Activated naive CD4-positive, alpha-beta T cell treated with anti-CD3 and anti-CD28 coated beads for 36 hours (primary cell): ENCODE measurements at places on chromosomes 1 and 21. TPM values are rescaled to one million over a fixed set of nuclear protein-coding genes. Genes with fewer than 3 reads are reported as not detected.
A peak's percentile ranks its signal among the peaks of the same experiment; 100 is the strongest.

- no peak for DNase-seq
Observed at GRCh38 chr21:16713331-16714117, 799.3 kb upstream of the CXADR start.

DNA sequence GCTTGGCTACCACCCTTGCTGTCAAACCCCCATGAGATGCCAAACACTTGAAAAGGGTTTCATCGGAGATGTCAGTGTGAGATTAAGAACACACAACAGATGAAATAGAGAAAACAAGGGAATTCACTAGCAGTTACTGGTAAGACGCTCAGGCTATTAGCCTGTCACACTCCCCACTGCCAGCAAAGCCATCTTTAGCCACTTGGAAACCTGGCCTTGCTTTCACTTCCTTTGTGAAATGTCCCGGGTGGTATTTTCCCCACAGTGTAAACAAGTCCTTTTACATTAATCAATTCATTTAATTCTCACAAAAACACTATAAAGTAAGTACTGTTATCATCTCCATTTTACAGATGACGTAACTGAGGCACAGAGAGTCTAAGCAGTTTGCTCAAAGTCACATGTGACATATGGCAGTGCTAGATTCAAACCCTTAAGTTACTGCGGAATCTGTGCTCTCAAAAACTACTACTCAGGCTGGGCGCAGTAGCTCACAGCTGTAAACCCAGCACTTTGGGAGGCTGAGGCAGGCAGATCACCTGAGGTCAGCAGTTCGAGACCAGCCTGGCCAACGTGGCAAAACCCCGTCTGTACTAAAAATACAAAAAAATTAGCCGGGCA is 32.7 kb upstream of the KHDRBS1 start:
- no peak for DNase-seq

LCE3D gene
- total RNA-seq, result not detected

TRIM63 gene
- 0.33 TPM for total RNA-seq

GRCh38 chr1:240500647-240501046 is 111.3 kb downstream of the GREM2 start:
- no peak for DNase-seq

SH3D21 gene
- total RNA-seq, result 2.3 TPM

SPATC1L gene
- total RNA-seq, result 8.0 TPM

GRCh38 chr21:34707876-34708325 is 39.1 kb downstream of the CLIC6 start:
- peak; percentile 83 for DNase-seq

- peak; percentile 51 for DNase-seq
Observed at GRCh38 chr1:91617285-91617765, 116.7 kb downstream of the CDC7 start.

LHX8 gene
- not detected for total RNA-seq

DNA sequence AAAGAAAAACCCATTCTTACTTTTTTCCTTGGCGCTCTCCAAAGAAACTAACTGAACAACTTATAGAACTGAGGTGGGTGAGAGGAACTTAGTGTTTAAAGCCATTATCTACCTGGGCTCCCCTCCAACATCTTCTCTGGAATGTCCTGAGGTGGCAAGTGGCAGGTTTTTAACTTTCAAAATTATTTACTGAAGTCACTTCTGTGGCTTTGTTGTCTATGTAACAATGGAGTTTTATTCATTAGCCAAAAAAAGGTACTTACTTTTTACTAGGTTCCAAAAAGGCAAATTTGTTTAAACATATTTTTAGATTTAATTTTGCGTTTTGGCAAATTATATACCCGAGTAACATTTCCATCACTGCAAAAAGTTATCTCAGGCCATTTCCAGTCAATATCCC is 2.4 kb downstream of the ENO1 start:
- DNase-seq, result no peak

GRCh38 chr1:40197656-40198055 is 36.5 kb downstream of the RLF start:
- no peak for DNase-seq

GRCh38 chr1:218480137-218480536 is 135.0 kb downstream of the TGFB2 start:
- DNase-seq, result no peak

PGLYRP4 gene
- not detected for total RNA-seq

- no peak for DNase-seq
Observed at GRCh38 chr21:16370186-16370585, 640.4 kb downstream of the USP25 start.

- no peak for DNase-seq
Observed at GRCh38 chr1:159937054-159937750, 8.2 kb downstream of the IGSF9 start.

- no peak for DNase-seq
Observed at GRCh38 chr1:184417916-184418315, 31.1 kb downstream of the C1orf21 start.

GRCh38 chr21:26091480-26092018 is 79.0 kb downstream of the APP start:
- DNase-seq, result no peak

- no peak for DNase-seq
Observed at GRCh38 chr1:228400237-228400651, 6.4 kb downstream of the TRIM11 start.

DNA sequence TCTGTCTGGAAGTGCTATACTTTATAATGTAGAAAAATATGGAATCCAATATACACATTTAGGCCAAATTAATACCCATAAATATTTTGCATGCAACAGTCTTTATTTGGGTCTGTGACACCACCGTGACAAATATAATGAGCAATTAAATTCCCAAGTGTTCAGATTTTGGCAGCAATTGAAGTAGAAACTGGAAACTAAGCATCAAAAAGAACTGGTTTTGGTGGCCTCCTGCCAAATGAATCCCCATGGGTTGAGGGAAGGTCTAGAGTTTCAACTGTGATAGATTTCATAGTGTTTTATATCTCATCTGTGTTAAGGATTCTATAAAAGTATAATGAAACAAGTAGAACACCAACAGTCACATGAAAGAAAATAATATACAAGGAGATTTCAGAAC is 88.4 kb downstream of the DPYD start:
- no peak for DNase-seq

FAM167B gene
- total RNA-seq, result 0.42 TPM

GRCh38 chr1:19955534-19956170 is 23.8 kb downstream of the PLA2G2A start:
- no peak for DNase-seq

DNA sequence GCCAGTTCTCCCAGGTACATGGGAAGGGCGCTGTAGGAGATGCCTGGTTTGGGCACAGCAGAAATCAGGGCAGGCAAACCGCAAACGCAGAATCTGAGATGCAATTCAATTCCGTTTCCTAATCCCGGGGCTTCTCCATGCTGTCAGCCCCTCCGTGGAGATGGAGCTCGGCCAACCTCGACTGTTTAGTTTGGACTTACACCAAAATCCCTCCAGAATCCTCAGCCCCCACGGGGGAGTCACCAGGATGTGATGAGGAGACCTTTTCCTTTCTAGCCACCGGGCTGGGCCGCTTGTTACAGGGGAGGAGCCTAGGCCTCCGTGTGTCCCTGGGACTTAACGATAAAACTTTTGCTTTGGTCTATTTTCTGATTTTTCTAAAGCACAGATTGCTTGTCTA is 7.9 kb downstream of the SLC2A7 start:
- DNase-seq, result no peak

DNA sequence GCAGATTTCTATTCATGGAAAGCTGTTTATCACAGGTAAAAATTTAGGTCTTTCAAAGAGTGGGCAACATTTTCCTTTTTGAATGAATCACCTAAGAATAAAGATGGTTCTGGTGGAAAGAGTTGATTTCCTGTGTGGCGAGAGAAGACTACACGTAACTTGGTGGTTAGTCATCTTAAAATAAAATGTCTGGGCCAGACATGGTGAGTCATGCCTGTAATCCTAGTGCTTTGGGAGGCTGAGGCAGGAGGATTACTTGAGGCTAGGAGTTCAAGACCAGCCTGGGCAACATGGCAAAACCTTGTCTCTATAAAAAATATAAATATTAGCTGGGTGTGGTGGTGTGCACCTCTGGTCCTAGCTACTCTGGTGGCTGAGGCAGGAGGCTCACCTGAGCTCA is 65.7 kb downstream of the DISP1 start:
- peak; percentile 52 for DNase-seq

DNA sequence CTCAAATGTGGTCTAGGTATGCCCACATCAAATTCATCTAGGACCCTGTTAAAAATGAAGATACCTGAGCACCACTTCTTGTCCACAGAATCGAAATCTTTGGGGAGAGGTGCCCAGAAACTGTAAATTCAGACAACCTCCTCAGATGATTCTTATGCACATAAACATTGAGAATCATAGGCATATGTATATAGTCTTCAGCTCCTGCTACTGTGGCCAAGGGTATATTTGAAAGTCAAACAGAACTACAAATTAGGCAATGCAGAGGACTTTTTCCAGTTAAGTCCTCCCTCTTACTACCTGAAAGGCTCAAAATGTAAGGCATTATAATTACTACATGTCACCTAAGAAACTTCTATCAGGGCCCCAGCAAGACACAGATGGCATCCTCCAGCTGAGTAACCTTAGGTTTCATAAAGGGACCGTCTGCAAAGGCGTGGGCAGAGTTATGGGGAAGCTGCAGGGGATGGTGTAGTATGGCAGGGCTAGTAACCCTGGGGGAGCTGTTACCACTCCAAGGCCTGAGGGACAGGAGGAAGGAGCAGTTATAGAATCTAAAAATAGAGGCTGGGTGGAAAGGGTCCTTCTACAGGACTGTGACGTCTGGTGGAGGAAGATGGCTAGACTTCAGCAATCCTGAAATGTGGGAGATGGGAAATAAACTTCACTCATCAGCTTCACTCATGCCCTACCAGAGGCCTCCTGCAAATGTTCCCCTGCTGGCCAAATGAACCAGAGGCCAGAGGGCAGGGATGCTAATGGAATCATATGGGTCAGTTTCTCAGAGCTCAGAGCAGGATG is 46.3 kb downstream of the DAB1 start:
- DNase-seq, result no peak

DNA sequence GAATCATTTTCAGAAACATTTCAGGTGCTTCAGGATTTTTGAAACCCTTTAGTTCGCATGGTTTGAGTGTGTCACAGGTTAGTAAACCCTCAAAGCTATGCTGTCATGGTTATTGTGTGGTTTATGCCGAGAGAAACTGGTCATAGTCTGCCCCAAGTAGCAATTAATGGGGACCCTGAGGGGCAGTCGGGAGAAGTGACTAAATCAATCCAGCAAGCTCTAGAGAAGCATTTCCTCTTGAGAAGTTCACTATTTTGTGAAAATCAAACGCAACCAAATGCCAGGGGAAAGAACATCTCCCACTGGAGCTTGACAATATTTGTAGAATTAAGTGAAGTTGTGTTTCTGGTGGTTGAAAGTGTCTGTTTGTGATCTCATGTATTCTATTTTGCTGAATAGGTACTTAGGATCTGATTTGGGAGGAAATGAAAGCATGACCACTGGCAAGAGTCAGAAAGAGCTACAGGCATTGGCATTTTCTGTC is 63.0 kb upstream of the BACH1 start:
- DNase-seq, result no peak

GJA8 gene
- total RNA-seq, result not detected

- no peak for DNase-seq
Observed at GRCh38 chr21:42306366-42307035, 8.7 kb downstream of the TFF3 start.

ADGRL4 gene
- total RNA-seq, result not detected

- no peak for DNase-seq
Observed at GRCh38 chr1:219744652-219745469, 132.0 kb upstream of the ZC3H11B start.

GRCh38 chr1:118773656-118774055 is 214.5 kb downstream of the TBX15 start:
- no peak for DNase-seq

- no peak for DNase-seq
Observed at GRCh38 chr1:38941527-38942019, at the start of gene RHBDL2. TSS of gene RHBDL2 (minus strand) at chr1:38941830. CDS start at chr1:38919212, 22,618 bp downstream.

SLC44A5 gene
- total RNA-seq, result 0.37 TPM

DDX20 gene
- total RNA-seq, result 13.3 TPM

- DNase-seq, result peak; percentile 88
Observed at GRCh38 chr1:205523891-205524793, 19.7 kb downstream of the CDK18 start.

DNA sequence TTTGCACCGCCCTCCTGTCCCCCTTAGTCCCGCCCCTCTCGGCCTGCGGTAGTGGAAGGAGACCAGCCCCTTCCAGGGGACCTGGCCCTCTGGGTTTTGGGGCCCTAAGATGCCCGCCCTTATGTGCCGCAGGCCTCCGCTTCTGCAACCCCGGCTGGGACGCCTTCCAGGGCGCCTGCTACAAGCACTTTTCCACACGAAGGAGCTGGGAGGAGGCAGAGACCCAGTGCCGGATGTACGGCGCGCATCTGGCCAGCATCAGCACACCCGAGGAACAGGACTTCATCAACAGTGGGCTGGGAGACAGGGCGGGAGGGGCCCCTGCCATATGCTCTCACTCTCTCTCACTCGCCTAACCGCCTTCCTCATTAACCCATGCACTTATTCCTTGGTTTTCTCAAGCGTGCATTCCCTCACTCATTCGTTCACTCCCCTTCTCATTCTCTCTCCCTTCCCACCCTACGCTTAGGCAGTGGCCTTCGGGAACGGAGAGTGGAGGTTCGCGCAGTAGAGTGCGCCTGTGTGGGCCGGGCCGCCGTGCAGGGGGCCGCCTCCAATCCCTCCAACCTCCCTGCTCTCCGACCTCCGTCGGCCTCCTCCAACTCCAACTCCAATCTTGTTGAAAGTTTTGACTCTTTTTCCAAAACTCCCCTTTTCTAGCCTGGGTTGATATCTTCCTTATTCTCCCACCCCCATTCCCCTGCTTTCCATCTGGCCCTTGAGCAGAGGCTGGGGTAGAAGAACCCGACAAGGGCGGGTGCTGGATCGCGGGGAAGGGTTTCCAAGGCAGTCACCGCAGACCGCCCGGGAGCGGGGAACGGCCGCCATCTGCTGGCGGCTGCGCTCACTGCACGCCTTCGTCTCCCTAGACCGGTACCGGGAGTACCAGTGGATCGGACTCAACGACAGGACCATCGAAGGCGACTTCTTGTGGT is 15.2 kb downstream of the BCAN start:
- DNase-seq, result peak; percentile 76

DNA sequence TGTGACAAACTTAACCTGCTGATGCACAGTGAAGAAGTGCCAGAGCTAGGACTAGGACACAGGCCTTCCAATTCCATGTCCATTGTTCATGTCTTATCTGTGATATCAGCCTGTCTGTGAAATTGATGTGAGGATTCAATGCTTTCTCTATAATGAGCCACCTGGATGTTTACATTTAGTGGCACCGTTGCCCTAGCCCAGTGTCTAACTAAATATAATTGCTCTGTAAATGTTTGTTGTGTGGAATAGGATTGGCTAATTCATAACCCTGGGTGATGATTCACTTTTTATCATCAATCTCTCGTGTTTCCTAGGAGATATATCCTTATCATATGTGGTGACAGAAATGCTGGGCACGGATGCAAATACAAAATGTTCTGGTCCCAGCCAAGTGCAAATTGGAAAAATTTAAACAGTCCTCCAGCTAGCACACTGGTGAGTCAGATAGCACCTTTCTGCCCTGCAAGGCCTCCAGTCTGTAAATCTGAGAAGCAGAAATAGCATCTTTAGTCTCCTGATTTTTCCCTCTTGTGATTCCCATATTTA is 46.9 kb upstream of the GNG12 start:
- DNase-seq, result no peak

OMA1 gene
- 16.6 TPM for total RNA-seq
